ENCODE measurements at places on chromosomes 2 and 18.

- DNase-seq = no peak
These were observed 228.3 kb downstream of the ZNF521 start for GRCh38 chr18:25123438-25124232.

DNA sequence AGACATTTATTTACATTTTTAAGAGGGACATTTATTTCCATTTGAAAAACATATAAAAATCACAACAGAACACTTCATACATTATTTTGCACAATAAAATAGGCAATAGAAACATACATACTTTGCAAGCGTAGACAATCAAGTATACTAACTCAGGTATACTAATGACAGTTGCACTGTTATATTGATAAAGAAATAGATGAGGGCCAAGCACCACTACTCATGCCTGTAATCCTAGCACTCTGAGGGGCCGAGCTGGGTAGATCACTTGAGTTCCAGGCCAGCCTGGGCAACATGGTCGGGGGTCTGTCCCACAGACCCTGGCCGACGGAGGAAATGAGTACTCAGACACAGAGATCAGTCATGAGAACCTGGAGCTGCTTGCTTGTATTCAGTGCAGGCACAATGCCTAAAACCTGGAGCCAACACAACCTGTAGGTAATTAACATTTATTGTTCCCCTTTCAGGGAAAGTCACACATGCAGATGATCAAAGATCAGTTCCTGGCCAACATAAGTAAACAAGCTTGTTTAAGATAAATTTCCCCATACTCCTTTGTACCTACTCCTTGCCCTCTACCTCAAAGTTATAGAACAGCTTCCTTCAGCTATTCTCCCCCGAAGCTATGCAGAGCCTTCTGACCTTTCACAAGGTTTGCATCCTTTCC is 1960.2 kb downstream of the SUCLG1 start:
- no peak for DNase-seq

DNA sequence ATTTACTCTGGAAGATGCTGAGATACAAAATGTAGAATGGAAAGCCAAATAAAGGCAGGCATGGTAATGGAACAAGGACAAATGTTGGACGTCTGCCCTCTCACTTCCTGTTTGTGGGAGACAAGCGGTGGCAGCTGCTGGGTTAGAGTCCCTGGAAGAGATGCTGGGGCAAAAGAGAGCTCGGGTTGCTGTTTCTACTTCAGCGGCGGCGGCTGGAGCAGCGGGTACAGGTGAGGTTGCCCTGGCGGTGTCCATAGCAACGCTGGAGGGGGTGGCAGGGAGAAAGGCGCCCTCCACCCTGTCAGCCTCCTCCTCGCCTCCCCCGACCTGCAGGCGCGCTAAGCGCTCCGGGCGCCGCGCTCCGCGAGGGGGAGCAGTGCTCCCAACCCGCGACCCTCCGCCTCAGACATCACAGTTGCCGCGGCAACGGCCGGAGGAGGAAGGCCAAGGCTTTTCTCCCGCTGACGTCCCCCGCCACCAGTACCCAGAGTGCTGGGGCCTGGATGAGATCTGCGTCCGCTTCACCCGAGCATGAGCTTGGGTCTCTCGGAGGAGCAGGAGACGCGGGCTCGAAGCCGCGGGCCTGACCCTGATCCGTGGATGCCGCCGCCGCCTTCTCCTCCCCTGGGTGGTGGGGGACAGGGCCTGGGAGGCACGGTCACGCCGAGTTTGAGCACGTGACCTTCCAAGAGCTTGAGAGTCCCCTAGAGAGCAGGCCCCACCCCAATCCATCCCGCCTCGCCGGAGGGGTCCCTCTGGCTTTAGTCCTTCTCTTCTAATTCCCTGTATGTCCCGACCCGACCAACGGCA is 65.6 kb downstream of the NOL4 start:
- DNase-seq = no peak

DNA sequence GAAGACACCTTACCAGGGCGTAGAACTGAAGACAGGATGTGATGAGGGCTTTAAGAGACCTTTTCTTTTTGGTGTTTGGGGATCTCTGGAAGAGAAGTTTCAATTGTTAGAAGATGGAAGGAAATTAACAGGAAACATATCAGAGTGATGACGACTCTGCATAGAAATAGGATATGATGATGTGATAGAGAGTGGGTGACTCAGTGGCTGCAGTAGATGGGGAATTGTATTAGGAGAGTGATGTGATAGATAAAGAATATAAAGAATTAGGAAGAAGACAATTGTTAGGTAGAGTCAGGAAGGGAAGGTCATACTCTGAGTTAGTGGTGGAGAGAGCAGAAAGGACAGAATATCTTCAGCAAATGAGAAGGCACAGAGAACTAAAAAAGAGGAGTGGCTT is 593.9 kb downstream of the NYAP2 start:
- no peak for DNase-seq

- no peak for DNase-seq
These were observed 54.5 kb downstream of the EVA1A start for GRCh38 chr2:75506101-75506697.

GRCh38 chr2:121591199-121591598 is 58.1 kb downstream of the CLASP1 start:
- no peak for DNase-seq

DNA sequence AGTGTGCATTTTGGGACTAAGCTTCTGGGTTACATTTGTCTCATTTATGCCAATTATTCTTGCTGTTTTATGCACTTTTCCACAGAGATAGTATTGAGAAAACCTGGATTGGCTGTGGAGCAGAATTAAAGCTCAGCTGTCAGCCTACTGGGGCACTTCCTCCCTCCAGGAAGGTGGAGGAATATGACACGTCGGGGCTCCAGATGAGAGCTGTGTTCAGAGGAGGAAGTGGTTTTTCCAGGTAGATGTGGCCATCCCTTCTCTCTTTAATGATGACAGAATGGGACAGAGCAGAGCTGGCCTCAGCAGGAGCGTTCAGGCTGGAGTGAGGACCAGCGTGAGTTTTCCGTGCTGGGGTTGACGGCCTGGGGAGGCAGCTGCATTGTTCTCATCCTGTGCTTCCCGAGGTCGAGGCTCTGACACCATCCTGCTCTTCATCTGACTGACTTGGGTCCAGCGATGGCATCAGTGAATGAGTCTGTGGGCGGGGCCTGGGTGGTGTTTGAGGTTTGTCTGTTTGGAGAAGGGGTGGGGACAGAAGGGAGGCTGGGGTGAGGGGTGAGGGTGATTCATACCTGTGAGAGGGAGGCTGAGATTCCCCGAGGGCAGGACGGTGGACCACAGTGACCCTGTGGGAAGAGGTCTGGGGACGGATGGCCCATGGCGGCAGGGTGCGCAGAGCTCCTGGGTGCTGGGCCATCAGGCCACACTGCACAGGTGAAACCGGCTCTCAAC is 207.0 kb downstream of the LDLRAD4 start:
- DNase-seq = no peak

DNA sequence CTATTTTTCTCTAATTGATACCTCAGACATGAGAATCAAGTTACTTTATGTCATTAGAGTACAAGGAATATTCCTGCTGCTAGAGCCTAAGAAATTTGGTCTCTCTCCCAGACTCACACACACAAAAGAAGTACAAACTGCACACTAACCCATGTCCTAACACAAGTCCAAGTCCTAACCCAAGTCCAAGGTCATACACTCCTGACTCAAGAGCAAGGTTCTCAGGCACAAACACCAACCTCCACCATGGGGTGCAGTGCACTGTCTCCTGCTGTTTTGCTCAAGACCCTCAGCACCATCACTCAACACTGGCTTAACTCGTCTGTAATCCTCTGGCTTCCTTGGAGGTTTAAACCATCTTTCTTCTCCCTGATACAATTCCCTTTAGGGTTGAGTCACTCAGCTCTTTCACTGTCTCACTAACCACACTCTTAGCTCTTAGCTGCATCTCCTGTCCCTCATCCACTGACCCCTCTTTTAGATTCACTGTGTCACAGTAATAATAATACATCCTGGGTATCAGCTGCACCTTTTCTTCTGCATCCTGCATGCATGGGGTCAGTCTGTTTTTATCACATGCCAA is 129.8 kb downstream of the BCL2L11 start:
- DNase-seq = no peak

DNA sequence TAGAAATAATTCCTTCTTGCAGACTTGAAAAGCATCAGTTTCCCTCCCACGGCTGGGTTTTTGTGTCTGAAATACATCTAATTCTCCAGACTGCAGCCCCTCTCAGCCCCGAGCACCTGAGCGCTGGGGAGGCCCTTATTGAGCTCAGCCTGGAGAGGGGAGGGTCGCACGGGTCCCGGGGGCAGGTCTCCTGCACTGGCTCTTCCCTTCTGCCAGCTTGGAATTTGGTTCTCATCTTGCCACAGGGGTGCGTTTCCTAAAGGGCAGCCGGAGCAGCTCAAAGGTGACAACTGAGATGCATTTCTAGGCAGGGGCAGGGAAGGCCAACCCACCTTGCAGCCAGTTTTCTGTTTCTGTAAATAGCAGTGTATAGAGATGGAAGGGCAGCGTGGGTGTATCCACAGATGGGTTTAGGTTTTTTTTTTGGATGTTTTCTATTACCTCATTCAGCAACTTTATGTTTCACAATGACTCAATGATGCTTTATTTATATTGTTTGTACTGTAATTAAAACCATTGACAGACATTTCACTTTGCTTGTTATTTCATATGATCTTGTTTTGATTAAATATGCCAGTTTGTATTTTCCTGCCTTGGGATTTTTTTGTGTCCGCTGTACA is 37.0 kb downstream of the GBX2 start:
- no peak for DNase-seq

DNA sequence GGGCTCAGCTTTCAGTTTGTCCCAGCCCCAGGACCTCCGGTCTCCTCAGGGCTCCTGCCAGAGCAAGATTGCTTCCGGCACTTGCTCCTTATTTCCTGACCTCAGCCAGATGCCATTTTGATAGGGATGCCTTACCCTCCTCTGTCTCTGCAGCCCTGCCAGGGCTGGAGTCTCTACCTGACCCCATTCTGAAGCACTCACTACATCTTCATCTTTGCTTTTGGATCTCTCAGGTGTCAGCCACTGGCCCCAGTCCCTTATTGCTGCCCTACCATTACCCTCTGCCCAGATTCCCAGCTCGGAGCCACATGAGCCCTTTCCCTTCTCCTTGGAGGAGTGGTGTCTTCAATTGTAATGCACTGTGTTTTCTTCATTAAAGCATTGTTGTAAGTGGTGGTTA is 17.1 kb downstream of the OSBPL6 start:
- no peak for DNase-seq

- DNase-seq = peak; percentile 42
These were observed at the start of gene AGAP1 for GRCh38 chr2:235493775-235494715. TSS of gene AGAP1 (plus strand) at chr2:235494043.

GRCh38 chr2:42852798-42853197 is 60.4 kb upstream of the HAAO start:
- DNase-seq = no peak

- DNase-seq = no peak
These were observed 70.4 kb downstream of the DDX1 start for GRCh38 chr2:15662026-15662425.

- DNase-seq = no peak
These were observed 143.5 kb downstream of the RTN4 start for GRCh38 chr2:54906716-54907115.

GRCh38 chr2:73700661-73701447 is 36.3 kb downstream of the TPRKB start:
- no peak for DNase-seq

DNA sequence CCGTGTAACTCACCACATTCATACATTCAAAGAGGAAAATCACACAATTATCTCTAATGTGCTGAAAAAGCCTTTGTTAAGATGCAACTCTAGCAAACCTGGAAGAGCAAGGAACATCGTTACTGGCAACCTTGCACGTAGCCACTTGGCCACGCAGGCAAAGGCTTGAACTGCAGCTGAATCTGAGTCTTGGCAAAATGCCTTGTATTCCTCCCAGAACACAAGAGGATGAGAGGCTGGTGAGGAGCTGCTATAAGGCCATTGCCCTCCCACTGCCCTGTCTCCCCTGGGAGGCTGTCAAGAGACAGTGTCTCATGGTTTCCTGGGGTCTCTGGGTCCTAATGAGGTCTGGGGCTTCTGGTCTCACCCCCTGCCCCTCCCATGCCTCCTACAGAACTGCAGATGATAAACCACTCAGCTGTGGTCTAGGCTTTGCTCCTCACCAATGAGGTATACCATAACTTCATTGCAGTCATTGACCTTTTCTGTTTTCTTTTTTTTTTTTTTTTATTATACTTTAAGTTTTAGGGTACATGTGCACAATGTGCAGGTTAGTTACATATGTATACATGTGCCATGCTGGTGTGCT is 141.4 kb downstream of the SPP2 start:
- no peak for DNase-seq

DNA sequence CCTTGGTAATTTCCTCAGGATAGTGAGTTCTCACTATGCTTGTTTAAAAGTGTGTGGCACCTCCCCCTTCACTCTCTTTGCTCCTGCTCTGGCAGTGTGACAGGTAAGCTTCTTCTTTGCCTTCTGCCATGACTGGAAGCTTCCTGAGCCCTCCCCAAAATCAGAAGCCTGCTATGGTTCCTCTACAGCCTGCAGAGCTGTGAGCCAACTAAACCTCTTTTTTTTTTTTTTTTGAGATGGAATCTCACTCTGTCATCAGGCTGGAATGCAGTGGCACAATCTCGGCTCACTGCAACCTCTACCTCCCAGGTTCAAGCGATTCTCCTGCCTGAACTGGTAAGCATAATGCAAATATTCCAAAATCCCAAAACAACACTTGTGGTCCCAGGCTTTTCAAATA is 80.0 kb downstream of the SOWAHC start:
- DNase-seq = no peak

DNA sequence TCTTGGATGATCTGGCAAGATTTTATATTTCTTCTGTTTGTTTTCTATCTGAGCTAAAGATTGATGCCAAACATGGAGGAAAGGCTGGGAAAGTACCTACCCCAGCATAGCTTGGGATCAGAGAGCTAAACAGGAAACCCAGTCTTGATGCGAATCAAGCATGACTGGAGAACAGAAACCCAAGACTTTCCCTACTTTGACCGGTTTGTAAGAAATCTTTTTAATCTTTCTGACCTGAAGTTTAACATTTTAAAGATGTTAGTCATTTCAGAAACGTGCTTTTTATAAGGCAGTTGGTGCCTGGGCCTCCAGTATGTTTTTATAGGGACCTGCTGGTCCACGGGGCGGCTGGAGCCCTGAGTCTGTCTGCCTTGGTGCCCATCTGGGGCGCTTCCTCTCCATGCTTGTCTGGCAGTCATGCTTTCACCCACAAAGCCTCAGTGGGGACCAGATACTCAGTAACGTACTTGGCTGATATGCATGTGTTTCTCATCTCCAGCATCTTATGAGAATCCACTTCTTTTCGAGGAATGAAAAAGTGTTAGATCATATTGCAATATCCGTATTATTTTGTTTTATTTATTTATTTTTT is 266.5 kb downstream of the PTGR3 start:
- no peak for DNase-seq

DNA sequence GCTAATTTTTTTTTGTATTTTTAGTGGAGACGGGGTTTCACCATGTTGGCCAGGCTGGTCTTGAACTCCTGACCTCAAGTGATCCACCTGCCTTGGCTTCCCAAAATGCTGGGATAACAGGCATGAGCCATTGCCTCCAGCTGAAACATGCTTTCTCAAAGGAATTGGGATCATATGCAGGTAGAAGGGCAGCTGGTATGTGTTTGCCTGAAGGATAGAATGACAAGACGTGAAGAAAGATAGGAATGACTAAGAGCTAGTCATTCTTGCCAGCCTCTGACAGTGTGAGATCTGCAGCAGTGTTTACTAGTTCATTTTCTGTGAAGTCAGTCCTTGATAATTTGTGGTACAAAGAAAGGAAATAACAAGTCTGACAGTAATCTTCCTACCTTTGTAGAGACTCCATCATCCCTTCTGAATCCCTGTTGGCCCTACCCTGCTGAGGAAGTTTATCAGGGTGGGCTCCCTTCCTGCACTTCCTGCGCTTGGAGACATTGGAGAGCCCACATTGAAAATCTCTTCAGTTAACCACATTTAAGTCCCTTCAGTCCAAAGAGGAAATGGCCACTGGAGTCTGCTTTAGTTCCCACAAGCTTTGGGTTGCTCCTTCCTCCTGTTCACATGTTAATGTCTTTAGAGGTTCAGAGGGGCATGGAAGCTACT is 14.7 kb downstream of the CFLAR start:
- peak; percentile 70 for DNase-seq
